ENCODE measurements at places on chromosomes 7 and 10. TPM values are rescaled to one million over a fixed set of nuclear protein-coding genes. Genes with fewer than 3 reads are reported as not detected.

The PNLIP gene
- not detected for total RNA-seq

The ST8SIA6 gene
- total RNA-seq, result not detected

The MSANTD7 gene
- 9.2 TPM for total RNA-seq

The NEBL gene
- 28.7 TPM for total RNA-seq

Data from cardiac ventricle fibroblast (primary cell).